ENCODE measurements at places on chromosomes 16 and 17.

DNA sequence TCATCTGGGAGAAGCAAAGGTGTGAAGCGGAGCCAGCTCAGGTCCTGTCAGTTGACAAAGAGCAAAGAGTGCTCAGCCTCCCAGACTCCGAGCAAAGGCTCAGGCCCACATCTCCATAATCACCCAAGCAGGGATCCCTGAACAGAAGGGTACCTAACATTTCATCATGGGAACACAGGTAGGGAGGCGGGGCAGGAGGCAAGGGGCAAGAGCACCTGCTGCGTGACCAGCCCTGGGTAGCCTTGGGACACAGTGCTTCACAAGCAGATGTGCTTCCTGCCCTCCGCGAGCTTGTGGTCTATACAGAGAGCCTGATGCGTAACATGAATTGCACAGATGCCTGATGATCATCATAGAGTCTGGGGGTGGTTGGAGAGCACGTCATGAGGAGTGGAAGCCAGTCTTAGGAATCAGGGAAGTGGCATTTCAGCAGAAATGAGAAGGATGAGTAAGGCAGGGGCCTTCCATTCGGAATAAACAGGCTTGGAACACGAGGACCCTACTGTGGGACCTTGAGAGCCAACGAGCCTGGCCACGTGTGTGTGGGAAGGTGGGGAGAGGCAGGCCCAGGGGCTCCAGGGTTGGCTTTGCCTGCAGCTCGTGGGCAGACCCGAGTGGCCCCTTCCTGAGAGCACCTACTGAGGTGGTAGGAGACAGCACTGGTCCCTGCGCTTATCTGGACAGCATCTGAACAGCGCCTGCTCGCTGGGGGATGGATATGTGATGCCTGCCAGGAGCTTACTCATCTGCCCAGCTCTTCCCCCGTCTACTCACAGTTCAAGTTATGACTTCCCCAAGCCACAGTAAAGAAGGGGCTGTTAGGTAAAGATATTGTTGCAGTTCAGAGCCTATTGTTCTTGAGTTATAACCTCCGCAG, 125.8 kb downstream of the CCDC182 start:
- DNase-seq = no peak

- DNase-seq = peak; percentile 46
Measured at GRCh38 chr17:78781104-78781892, 775 bp downstream of the CYTH1 start.

GRCh38 chr17:57940231-57940630, 15.0 kb downstream of the CUEDC1 start:
- DNase-seq = no peak

GRCh38 chr17:63382826-63383225, 63.3 kb downstream of the CYB561 start:
- DNase-seq = no peak

- no peak for DNase-seq
Measured at GRCh38 chr17:79176792-79177601, 102.4 kb downstream of the ENGASE start.

GRCh38 chr17:28267720-28268609, 51.0 kb upstream of the TMEM97 start:
- DNase-seq = no peak

DNA sequence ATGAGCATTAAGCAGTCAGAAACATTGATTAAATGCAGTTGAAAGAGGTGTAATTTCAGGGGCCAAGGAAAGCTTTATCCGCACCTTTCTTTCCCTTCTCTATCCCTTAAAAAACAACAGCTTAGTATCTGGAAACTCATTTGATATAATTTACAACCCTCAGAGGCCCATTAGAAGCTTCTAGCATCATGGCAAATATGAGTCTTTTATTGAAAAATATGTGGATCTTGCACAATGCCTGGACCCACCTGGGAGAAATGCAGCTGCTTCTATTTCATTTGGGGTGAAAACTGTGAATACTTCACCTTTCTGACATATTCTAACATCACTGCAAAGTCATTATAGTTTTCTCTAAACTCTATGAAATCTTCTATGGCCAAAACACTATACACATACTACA, 492.2 kb upstream of the PSMD7 start:
- DNase-seq = no peak

GRCh38 chr17:59361916-59362810, 30.7 kb downstream of the YPEL2 start:
- DNase-seq = no peak

GRCh38 chr16:63100082-63100481, 1063.8 kb upstream of the CDH8 start:
- no peak for DNase-seq

GRCh38 chr17:76106703-76107102, 3.1 kb upstream of the EXOC7 start:
- no peak for DNase-seq

DNA sequence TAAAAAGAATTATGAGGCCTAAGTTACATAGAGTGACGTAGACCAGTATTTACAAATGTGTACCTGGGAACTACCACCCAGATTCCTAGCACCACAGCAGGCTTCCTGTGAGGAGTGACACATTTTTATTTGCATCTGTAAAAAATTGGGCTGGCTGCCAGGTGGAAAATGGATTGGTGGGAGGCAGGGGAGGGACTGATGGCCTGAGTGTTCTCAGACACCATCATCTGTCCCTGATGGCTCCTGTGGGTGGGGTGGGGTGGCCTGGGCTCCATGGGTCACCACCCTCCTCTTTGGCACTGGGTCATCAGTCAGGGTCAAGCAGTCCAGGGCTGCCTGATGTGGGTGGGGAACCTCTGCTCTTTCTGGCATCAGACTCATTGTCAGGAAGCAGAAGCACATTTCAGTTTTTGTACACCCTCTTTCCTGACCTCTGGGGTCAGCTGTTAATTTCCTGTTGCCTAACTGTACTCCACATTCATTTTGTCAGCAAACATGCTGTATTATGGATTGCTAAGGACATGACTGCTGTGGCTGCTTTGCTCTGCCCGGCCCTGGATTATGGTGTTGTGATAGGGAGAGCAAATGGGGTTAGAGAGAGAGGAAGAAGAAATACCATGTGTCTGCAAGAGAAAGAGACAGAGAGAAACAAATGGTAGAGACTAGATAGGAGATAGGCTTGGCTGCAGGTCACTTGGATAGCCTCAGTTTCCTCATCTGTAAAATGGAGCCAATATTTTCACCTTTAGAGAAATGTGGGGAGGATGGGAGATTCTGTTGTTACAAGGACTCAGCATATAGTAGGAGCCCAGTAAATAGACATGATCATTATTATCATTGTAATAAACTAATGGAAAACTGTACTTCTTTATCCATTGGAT, 11.6 kb upstream of the MFAP4 start:
- no peak for DNase-seq

GRCh38 chr16:85891033-85891775, 7.8 kb upstream of the IRF8 start:
- no peak for DNase-seq

GRCh38 chr17:47257651-47258339, 4.2 kb downstream of the ITGB3 start:
- DNase-seq = no peak

GRCh38 chr16:80189476-80190175, 351.2 kb upstream of the DYNLRB2 start:
- DNase-seq = no peak

DNA sequence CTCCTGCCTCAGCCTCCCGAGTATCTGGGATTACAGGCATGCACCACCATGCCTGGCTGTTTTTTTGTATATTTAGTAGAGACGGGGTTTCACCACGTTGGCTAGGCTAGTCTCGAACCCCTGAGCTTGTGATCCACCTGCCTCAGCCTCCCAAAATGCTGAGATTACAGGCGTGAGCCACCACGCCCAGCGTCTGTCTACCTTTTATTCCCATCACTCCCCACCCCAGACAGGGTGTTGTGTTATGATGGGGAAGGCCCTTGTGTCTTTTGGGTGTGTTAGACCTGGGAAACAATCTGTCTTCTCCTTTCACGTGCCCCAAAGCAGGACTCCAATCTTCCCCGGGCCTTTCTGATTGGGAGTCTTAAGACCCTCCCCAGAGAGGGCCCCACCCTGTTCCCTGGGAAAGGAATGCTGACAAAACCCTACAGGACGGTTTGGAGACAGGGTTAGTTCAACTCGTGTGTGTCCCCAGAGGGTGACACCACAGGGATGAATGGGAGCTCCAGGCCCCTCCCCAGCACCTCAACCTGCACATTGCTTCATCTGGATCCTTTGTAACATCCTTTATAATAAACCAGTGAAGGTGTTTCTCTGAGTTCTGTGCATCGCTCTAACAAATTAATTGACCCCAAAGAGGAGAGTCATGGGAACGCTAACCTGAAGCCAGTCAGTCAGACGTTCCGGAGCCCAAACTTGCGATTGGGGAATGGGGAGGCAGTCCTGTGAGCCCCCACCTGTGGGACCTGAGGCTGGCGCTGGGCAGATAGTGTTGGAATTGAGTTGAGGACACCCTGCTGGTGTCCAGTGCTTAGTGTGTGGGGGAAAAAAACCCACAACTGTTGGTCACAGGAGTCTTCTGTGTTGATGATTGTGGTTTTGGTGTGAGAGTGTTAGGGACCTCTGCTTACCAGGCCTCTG, 3.2 kb upstream of the ELOB start:
- no peak for DNase-seq

GRCh38 chr17:80363518-80364090, 51.4 kb upstream of the ENDOV start:
- DNase-seq = no peak

DNA sequence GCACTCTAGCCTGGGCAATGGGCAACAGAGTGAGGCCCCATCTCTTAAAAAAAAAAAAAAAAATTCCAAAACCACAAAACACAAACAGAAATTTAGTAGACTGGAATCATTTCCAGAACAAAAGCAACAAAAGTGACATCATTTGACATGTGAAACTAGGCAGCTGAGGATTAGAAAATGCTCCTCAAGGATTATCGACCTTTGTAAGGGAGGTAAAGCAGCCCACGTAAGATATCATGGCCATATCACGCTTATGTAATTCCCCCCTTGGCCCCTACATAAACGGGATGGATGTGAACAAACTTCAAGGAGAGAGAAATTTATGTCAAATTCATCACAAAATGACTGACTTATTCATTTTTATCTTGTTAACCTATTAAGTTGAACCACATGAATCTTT, 83.3 kb downstream of the WDR59 start:
- no peak for DNase-seq

DNA sequence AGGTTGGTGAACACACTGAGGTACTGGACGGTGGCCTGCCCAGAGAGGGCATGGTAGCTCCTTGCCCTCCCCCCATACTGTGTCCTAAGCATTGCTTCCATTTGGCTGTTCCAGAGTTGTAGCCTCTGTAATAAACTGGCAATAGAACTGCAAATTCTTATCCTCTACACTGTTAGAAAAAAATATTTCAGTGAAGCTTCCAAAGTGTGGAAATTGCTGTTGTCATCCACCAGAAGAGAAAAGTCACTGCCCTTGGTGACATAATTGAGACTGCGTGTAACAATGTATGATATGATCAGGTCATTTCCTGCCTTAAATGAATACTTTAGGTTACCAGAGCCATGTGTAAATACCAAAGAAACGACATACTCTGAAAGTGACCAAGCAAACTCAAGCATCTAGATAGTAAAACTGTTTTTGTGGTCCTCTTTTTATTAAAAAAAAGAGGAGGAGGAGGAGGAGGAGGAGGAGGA, 65.9 kb downstream of the CEP95 start:
- no peak for DNase-seq

- DNase-seq = no peak
Measured at GRCh38 chr16:79286646-79287423, 313.7 kb downstream of the MAF start.

DNA sequence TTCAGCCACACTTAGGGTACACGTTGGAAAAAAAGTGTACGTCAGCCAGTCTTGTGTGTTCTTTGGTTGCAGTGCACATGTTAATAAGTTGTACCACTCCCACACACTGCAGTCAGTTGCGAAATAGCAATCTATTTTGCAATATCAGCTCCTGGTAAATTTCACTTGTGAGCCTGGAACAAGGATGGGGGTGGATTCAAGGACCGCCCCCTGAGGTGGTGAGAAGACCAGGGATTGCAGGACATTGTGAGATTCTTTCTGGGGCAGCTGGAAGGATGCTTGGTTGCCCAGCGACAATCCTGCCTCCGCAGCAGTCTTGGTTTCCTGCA, 78.6 kb upstream of the ZFHX3 start:
- no peak for DNase-seq

DNA sequence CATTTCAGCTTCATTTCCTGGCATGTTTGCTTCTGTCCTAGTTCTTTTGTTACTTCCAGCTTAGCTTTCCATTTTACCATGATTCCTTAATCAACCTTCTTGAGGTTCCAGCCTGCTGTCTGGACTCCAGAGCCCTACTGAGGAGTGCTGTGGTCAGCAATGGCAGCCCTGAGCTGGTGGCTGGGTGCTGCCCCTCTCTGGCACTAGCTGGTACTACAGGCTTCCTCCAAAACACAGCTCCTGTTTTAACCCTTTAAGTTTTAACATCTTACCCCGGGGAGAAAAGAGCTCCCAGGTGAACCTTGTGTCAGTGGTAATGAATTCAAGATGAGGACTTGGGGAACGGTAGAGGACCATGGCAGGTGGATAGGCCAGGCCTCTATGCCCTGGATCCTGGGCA, 395.5 kb downstream of the TMEM114 start:
- no peak for DNase-seq

DNA sequence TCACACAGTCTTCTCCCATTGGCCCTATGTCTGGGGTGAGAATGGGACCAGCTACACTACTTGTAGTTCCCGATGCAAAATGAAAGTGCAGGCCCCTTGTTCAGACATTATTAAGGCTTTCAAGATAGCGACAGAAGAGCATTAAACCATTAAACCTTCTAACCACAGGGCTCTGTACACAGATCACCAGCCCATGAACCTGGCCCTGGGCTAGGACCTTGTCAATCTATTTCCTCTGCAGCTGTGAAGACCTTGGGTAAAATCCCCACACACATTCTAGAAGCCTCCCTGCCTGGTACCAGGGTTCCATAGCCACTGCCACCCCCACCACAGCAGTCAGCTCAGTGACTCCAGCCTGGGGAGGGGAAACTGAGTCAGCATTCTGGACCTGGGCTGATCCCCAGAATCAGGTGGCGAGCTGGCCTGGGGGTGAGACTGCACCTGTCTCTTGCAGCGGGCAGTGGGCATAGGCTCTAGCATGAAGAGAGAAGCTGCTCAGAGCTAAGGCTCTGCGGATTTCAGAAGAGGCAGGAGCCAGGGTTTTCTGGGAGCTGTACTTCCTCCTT, 119.7 kb upstream of the LHX1 start:
- no peak for DNase-seq

DNA sequence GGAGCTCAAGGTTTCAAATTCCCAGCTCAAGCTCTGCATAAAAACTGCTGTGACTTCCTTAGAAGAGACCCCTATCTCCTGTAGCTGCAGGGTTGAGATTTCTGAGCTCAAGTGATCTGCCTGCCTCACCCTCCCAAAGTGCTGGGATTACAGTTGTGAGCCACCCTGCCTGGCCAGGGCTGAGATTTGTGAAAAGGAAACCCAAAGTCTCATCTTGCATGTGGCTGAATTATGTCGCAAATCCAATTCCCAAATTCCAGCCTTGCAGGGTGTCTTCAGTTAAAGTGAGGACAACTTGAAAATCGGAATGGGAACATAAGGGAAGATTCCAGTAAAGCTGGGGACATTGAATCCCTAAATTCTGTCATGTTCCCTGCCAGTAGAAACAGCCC, 14.2 kb upstream of the CETP start:
- DNase-seq = no peak

Measured in stimulated activated CD4-positive, alpha-beta T cell treated with anti-CD3 and anti-CD28 coated beads, TNF-alpha, amount 100 ng/mL, for 24 hours (primary cell).